Stimulated activated CD8-positive, alpha-beta memory T cell treated with anti-CD3 and anti-CD28 coated beads, Interleukin-7, amount 100 ng/mL, for 1 hour (primary cell): ENCODE measurements at places on chromosomes 1 and 21.
A peak's percentile ranks its signal among the peaks of the same experiment; 100 is the strongest.

GRCh38 chr1:88194542-88194941, 489.5 kb upstream of the PKN2 start:
- no peak for DNase-seq

DNA sequence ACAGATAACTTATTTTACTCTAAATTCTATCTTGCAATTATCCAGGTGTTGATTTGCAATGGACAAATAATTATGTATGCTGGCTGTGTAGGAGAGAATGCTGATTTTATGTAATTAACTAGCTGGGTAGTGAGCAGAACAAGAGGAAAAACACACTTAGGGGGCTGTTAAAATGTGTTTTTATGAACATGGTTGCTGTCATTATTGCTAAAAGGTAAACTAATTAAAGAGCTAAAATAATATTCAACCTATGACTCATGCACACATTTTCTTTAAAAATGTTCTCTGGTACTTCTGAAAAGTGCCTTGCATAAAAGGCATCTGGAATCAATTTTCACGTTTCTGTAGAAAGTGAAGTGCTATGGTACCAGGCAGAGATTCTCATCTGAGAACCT, 192.8 kb upstream of the C8B start:
- DNase-seq, result no peak

- DNase-seq, result no peak
Measured at GRCh38 chr21:27688773-27689172, 721.9 kb upstream of the ADAMTS5 start.

- DNase-seq, result no peak
Measured at GRCh38 chr1:95146637-95147036, 29.5 kb downstream of the TLCD4 start.

DNA sequence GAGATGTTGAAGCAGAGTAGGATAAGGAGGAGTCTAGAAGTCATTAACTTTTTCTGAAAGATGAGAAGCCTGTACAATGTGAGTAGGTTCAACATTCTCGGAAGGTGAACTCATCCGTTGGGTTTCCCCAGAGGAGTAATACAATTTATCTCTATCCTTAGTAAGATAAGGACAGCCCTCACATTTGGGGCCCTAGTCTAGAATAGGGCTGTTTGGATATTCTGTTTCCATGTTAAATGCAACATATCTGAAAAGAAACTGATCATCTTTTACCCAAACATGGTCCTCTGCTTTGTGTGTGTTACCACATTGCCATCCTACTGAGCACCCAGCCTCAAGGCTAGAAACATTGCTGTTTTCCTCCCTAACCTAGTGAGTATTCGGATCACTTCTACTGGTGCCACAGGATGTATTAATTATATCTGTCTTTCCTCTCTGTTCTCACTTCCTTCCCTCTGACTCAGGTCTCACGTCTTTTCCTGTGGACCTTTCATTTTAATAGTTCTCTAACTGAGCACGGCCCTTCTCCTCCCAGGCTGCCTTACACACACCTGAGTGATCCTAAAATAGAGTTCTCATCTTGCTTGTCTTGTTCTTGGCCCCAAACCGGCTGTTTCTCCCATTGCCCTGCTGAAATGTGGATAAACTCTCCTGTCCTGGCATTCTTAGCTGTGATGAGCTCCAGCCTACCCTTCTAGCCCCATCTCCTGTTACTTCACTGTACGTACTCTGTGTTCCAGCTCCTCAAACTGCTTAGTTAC, 91.7 kb downstream of the CDC14A start:
- no peak for DNase-seq

DNA sequence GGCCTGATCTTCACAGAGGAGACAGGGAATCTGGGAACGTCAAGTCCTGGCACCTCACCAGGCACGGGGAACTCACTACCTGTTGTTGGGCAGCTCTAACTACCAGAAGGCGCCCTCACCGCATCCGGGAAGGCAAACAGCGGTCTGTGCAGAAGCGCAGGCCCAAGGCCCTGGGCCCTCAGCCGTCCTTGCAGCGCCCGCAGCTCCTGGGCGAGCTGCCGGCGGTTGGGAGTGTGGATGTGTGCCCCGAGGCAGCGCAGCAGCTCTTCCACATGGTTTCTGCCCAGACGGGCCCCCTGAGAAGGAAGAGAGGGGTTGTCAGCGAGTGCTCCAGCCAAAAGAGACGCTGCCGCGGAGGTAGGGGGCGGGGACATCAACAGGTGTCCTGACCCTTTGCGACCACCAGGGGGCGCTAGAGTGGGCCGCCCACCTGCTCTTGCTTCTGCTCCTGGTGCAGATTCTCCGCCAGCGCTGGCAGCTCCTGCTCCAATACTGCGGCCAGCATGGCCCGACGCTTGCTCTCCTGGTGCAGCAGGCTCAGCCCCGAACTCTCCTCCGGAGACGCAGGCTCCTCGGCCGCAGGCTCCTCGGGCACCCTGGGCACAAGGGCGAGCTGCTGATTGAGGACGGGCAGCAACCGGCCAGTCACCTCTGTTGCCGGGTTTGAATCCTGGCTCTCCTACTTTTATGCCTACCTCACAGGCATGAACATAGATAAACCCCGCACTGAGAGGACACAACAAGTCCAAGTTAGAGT, 9.3 kb downstream of the MAP3K6 start:
- DNase-seq, result peak; percentile 65

- no peak for DNase-seq
Measured at GRCh38 chr1:185693654-185694053, 40.5 kb upstream of the HMCN1 start.

- DNase-seq, result no peak
Measured at GRCh38 chr1:21706151-21706835, 37.1 kb upstream of the RAP1GAP start.

DNA sequence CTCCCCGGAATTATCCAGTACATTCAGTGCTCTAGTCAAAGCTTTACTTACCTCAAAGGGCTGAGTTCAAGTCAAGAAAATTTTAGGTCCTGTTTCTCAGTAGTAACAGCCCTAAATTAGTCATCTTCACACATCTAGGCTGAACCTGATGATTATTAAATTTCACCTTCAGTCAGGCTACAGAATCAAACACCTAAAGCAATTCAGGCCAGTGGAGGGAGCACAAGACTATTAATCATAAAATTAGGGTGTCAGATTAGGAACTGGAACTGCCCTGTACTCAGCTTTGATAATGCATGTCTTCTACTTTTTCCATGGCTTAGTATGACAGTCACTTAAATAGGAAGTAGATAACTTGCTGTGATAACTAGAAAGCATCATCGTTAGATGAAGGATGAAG, 28.4 kb upstream of the BCAS2 start:
- no peak for DNase-seq
